ENCODE measurements at places on chromosomes 1 and 21.

GRCh38 chr1:15808955-15809354 is 1.5 kb upstream of the UQCRHL start:
- no peak for DNase-seq

DNA sequence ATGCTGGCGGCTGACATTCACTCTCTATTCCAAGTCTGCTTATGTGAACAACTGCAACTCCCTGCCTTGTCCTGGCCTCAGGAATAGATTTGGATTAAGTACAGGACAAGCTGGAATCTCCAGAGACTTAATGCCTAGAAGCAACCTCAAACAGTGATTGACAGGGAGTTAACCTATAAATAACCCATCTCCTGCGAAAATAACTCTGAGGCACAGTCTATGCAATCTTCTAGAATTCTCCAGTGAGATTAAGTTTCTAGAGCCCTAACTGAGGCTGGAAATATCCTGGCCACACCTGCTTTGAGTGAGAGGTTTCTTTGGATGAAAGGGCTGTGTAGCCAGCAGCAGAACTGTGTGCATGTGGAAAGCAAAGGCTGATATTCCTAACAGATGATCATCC is 25.3 kb upstream of the ATP1A1 start:
- no peak for DNase-seq

DNA sequence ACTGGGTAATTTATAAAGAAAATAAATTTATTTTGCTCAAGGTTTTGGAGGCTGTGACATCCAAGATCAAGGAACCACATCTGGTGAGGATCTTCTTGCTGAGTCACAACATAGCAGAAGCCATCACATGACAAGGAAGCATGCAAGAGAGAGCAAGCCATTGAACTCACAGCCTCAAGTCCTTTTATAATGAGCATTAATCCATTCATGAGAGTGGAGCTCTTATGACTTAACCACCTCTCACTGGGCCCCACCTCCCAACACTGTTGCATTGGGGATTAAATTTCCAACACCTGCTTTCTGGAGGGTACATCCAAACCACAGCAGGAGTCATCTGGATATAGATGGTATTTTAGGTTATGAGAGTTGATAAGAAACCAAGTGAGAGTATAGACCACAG is 20.6 kb upstream of the EGLN1 start:
- DNase-seq = no peak

- no peak for DNase-seq
Observed at GRCh38 chr1:2552189-2552588, 4.0 kb upstream of the TNFRSF14 start.

- peak; percentile 27 for DNase-seq
Observed at GRCh38 chr1:202860744-202861419, 28.1 kb downstream of the RABIF start.

DNA sequence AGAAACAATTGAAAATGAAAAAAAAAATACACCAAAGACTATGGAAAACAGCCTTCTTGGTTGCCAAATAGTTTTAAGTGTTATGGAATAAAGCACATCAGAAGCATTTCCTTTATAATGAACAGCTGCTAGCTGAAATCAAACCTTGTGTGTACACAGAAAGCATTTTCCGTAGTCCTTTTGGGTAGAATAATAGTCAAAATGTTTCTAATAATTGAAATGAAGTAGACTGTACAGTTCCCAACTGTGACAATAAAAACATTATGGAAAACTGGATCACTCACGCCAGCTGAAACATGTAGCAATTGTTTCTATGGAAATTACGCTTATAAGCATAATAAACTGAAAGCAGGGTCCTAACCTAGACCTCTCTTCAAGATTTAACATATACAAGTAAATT is 856.3 kb upstream of the B3GALT2 start:
- no peak for DNase-seq

DNA sequence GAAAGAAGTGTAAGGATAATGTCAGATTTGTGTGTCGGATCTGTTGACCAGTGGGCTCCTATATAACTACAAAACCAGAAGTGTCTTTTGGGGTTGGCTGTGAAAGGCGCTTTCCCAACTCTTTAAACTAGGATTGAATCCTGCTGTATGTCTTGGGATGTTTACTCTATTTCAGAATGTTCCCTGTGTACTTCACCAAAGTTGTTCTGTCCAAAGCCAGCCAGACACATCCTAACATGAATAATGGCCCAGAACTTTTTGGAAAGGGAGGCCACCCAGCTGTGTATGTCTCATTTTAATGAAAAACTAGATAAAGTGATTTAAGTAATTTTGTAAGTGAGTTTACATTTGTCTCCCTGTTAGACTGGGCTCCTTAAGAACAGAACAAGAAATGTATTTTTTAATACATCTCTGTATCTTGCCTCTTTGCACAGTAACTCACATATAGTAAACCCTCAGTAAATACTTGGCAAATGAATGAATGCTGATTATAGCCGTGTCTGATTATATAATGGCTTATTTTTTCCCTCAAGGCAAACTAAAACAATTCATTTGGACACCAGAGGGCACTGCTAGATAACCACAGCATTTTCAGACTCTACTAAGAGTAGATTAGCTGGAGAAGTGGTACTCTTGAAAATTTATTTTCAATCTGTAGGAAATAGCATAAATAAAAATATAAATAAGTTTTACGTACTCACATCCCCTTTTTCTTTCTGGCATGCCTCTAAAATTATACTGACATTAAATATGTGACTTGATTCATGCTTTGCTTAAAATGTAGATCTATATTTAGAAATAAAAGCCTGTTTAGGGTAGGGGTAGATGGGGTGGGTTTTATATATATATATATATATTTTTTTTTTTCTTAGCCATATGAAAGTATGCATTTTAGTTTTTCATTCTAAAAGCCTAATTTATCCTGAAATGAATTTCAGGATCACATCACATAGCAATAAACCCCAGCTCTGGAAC is 23.8 kb downstream of the TSEN15 start:
- peak; percentile 15 for DNase-seq

DNA sequence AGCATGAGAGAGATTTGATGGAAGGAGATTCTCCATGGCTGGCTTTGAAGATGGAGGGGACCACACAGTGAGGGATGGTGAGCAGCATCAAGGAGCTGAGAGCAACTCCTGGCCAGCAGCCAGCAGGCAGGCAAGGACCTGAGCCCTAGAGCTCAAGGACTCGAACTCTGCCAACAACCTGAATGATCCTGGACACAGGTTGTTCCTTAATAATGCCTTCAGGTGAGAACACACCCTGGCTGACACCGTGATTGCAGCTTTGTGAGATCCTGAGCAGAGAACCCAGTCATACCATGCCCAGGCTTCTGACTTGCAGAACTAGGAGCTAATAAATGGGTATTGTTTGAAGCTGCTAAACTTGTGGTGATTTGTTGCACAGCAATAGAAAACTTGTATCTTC is 183.1 kb downstream of the LMX1A start:
- no peak for DNase-seq

DNA sequence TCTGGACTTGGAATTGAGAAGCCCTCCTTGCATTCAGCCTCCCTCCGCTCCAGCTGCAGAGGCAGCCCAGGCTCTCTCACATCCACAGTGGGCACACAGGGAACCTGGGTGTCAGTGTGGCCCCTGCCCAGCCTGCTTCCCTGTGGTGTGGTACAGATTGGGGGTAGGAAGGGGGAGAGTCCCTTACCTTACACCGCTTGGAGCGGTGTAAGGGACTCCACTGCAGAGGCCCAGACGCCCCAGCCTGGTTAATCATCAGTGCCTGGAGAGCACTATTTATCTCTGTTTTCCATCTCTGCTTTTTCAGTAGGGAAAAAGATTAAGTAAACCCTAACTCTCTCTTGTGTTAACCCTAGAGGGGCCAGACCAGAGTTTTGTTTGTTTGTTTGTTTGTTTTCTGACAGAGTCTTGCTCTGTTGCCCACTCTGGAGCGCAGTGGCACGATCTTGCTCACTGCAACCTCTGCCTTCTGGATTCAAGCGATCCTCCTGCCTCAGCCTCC is 803 bp upstream of the RHBG start:
- no peak for DNase-seq

DNA sequence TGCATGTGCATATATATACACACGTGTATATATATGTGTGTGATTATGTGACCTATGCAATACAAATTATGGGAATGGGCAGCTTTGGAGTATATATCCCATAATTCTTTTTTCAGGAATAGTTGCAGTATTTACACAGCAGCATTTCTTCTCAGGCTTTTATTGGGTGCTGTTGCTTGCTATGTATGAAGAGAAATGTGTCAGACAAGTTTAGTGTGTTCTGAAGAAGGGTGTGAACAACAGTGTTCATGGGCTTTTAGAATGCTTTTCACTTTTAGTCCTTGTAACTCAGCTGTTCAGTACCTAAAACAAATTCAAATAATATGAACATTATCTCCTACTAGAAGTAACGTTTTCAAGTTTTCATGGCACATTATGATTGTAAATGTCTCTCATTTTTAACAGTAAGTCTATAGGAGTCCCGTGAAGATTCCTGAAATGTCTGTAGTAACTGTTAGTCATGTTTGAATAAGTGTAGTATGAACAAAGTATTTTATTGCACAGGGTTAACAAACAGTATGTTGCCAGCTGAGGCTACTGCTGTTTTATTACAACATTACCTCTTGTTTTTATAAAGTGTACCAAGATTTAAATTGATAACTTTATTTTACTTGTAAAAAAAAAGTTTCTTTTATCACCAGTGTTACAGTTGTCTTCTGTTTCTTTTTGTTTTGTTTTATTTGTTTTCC is 42.5 kb downstream of the TMED5 start:
- no peak for DNase-seq
